Activated CD4-positive, alpha-beta T cell treated with anti-CD3 and anti-CD28 coated beads, Interleukin-2, amount 10 ng/mL, durations not matched to agents 7 days and 5 days (primary cell): ENCODE measurements at places on chromosomes 7 and 10. TPM values are rescaled to one million over a fixed set of nuclear protein-coding genes. Genes with fewer than 3 reads are reported as not detected.

Gene EPO
- not detected for total RNA-seq

Gene RARRES2
- total RNA-seq: not detected

Gene FBXO24
- 1.5 TPM for total RNA-seq

Gene PCGF5
- total RNA-seq: 49.3 TPM

Gene ITPRID1
- not detected for total RNA-seq

Gene CUBN
- total RNA-seq: 2.5 TPM

Gene HMX3
- total RNA-seq: not detected

Gene NUTM2B
- total RNA-seq: 0.97 TPM

Gene FAM180A
- total RNA-seq: not detected

Gene NEBL
- not detected for total RNA-seq

Gene MKX
- total RNA-seq: not detected

Gene SLC13A1
- not detected for total RNA-seq

Gene ITGA8
- total RNA-seq: not detected

Gene ARMC3
- total RNA-seq: not detected

Gene HACD1
- total RNA-seq: 0.69 TPM

Gene SPDYE9
- total RNA-seq: not detected

Gene OPN4
- total RNA-seq: not detected

Gene ERVW-1
- total RNA-seq: not detected

Gene DOCK4
- 0.25 TPM for total RNA-seq

Gene CH25H
- total RNA-seq: not detected

Gene FFAR4
- total RNA-seq: not detected

Gene PCLO
- not detected for total RNA-seq

Gene ATP6V0E2
- 76.1 TPM for total RNA-seq

Gene HPS6
- total RNA-seq: 18.3 TPM

Gene NACAD
- not detected for total RNA-seq

Gene NPFFR1
- total RNA-seq: not detected

Gene SYNPO2L
- not detected for total RNA-seq

Gene CEP55
- 92.3 TPM for total RNA-seq

Gene DNAJC12
- 1.9 TPM for total RNA-seq

Gene LMTK2
- 15.5 TPM for total RNA-seq

Gene KLF14
- total RNA-seq: not detected

Gene CDH23
- total RNA-seq: 4.5 TPM

Gene PLPP4
- total RNA-seq: not detected

Gene OR2AE1
- not detected for total RNA-seq

Gene AGAP9
- 4.0 TPM for total RNA-seq

Gene DNA2
- 30.3 TPM for total RNA-seq

Gene TMEM196
- total RNA-seq: not detected

Gene SHOC2
- total RNA-seq: 43.0 TPM

Gene MYH16
- not detected for total RNA-seq

Gene CDK13
- 49.0 TPM for total RNA-seq

Gene SH2D4B
- 0.10 TPM for total RNA-seq

Gene SP4
- total RNA-seq: 38.8 TPM

Gene DYNC1I1
- total RNA-seq: not detected

Gene ADK
- total RNA-seq: 38.5 TPM

Gene GAD2
- not detected for total RNA-seq

Gene CFAP70
- total RNA-seq: 0.75 TPM

Gene HTR7
- not detected for total RNA-seq

Gene SLC26A5
- not detected for total RNA-seq

Gene LLCFC1
- not detected for total RNA-seq

Gene CYP2C19
- total RNA-seq: not detected

Gene RASSF4
- 0.52 TPM for total RNA-seq

Gene SYT15B
- total RNA-seq: 0.17 TPM

Gene RNLS
- total RNA-seq: 1.8 TPM

Gene ECHDC3
- 1.0 TPM for total RNA-seq

Gene HDAC9
- 0.22 TPM for total RNA-seq

Gene ENTPD1
- total RNA-seq: not detected
